ENCODE measurements at places on chromosomes 11 and 22.

DNA sequence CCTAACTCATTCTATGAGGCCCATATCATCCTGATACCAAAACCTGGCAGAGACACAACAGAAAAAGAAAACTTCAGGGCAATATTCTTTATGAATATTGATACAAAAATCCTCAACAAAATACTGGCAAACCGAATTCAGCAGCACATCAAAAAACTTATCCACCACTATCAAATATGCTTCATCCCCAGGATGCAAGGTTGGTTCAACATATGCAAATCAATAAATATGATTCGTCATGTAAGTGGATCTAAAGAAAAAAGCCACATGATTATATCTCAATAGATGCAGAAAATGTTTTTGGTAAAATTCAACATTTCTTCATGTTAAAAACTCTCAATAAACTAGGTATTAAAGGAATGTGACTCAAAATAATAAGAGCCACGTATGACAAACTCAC lies 40.9 kb downstream of the JRKL start:
- no peak for DNase-seq

DNA sequence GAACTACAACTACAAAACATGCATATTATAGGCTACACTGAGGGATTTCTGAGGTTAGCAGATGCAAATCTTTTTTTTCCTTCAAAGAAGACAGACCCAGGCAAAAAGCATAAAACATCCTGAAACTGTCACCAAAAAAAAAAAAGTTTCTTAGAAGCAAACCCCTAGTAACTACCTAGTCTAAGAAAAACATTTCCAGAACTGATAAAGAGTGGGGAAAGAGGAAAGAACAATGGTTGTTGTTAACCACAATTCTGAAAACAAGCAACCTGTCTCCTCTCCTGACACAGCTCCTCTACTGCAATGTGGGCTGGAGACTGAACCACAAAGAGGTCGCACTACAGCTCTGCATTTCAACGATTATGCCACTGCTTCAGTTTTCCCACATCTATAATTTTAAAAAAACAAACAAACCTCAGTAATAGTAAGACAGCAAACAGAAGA lies 15.0 kb downstream of the DENND5A start:
- no peak for DNase-seq

DNA sequence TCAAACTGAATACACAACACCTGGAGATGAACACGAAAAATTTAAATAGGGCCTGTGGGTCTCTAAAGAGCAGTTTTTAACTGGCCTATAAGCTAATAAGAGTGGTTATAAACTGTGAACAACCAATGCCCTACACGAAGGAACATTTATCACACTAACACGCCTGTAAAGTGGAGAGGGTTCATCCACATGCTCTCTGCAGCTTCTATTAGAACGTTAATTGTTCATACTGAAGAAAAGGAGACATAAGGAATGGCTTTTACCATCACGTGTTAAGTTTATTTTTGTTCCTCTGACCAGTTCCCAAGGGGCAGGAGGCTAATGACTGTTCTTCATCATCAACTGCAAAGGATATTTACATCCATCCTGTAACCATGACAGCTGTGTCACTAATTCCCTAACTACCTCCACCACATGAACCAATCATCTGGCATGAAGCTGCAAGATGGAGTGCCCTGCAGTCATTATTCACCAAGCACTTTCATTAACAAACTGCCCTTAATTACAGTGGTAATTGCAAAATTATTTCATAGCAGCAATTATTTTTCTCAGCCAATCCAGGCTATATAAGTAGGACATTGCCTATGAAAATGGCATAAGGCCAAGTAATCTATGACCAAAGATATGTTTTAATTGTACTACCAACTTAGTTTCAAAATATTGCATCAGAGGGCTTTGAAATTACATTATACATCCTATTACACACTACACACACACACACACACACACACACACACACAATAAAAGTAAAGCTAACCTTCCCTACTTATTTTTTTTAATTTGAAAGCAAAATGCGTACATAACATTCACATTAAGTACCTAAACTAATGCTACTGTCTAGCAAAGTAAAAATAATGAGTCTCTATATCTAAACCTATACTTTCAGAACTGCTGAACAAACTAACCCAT lies 186.7 kb downstream of the CADM1 start:
- peak; percentile 44 for DNase-seq

DNA sequence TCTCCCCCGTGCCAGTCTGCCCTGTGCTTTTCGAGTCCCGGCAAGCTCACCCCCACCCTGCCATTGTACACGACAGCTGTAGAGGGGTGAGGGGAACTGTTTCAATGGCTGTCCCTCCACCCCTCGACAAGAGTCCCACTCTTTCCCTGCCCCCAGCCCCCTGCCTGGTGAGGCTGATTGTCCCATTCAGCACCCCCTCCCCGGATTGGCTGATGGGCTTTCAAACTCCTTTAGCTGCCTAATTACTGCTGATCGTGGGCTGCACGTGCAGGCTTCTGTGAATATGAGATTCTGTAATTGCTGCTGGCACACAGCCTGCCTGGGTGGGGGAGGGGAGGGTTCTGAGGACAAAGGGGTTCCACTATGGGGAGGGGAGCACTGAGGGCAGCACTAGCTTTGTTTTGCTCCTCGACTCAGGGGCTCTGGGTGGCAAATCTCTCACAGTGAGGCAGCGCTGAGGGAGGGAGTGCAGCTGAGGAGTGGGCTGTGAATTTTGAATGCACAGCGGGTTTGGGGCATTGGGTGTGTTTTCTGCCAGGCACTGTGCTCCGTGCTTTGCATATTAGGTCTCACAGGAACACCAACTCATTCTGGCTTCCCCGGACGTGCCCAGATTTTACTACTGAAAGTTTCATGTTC lies 42.6 kb upstream of the ACCSL start:
- no peak for DNase-seq

- DNase-seq: no peak
These were observed 841 bp downstream of the B3GNT6 start for GRCh38 chr11:77035039-77035438.

DNA sequence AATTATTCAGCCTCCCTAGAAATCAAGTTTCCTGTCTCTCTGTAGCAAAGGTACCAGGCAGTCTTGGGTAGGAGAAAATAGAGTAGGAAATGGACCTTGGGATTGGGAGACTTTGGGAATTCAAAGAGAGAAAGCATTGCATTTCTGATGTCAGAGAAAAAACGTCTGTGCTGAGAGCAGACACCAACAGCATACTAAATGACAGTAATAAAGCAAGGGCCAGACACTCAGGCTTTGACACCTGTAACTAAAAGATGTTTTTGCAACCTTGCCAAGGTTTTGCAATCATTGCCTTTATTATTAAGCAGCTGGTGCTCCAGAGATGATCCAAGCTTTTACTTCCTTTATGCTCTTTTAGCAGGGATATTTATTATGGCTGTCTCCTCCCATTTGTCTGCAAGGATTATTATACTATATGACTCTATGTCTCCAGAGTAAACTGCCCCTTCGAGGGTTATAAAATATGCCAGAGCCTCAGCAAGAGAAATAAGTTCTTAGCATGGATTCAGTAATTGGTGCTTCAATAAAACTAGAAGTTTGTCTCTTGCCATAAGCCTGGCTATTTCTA lies 85.2 kb upstream of the GRAMD1B start:
- no peak for DNase-seq

DNA sequence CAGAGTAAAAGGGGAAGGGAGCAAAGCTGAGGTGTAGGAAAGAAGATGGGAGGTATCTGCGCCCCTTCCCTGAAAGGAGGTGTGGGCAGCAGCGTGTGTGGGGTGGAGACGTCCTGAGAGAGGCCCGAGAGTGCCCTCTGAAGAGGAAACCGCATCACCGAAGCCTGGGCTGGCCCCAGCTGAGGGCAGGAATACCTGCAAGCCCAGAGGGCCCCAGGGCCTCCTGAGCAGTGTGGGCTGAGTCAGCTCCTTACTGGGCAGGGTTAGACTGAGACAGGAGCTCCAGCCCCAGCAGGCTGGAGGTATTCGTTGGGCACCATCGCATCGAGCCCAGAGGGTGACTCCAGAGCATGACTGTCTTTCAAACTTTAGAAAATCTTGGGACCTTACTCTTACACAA lies 534.0 kb upstream of the B3GAT1 start:
- DNase-seq: no peak

- DNase-seq: no peak
These were observed 21.2 kb upstream of the ISX start for GRCh38 chr22:35044607-35045390.

DNA sequence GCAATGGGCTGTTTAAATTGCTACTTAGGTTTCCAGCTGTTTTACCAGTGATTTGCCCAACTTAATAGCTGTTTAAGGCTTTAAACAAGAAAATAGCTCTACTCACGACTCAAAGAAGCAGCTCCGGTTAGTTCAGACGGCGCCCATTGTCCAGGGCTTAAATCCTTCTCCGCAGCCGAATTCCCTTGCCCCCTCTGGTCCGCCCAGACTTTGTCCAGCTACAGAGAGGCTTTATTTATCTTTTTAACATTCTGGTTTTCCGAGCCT lies 20.9 kb upstream of the SCUBE1 start:
- DNase-seq: no peak

DNA sequence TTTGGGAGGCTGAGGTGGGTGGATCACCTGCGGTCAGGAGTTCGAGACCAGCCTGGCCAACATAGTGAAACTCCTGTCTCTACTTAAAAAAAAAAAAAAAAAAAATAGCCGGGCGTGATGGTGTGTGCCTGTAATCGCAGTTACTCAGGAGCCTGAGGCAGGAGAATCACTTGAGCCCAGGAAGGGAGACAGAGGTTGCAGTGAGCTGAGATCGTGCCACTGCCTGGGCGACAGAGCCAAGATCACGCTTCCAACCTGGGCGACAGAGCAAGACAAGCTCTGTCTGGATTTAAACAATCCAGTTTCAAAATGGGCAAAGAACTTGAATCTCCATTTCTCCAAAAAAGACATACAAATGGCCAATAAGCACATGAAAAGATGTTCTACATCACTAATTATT lies 12.5 kb downstream of the LMO2 start:
- DNase-seq: no peak

DNA sequence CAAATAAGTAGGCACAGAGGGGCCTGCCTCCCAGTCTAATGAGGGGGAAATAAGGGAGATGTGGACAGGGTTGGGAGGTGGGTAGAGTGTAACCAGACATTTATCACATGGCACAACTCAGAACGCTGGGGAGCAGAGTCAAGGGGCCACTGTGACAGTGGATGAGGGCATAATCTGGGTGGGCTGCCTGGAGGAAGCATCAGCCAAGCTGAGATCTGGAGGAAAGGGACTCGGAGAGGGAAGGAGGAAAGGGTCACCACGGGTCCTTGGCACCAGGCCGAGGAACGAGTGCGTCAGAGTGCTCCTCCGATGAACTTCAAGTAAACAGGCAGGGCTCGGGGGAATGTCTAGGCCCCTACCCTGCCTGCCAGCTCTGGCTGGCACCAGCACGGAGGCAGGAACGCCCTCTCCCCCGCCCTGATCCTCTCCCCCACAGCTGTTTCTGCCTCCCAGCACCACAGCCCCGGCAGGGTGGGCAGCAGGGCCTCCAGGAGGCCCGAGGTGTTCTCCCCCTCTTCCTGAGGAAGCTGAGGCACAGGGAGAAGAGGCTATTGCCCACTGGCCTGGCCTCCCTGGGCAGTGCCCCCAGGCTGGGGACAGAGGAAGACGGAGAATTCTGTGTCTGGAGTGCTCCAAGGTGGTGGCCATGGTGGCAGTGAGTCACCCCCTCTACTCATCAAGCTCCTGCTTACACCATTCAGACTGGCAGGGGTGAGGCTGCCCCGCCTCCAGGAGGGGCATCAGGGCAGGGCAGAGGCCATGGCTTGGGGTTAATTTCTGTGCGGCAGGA lies 4.2 kb downstream of the ALDH3B1 start:
- DNase-seq: peak; percentile 29

DNA sequence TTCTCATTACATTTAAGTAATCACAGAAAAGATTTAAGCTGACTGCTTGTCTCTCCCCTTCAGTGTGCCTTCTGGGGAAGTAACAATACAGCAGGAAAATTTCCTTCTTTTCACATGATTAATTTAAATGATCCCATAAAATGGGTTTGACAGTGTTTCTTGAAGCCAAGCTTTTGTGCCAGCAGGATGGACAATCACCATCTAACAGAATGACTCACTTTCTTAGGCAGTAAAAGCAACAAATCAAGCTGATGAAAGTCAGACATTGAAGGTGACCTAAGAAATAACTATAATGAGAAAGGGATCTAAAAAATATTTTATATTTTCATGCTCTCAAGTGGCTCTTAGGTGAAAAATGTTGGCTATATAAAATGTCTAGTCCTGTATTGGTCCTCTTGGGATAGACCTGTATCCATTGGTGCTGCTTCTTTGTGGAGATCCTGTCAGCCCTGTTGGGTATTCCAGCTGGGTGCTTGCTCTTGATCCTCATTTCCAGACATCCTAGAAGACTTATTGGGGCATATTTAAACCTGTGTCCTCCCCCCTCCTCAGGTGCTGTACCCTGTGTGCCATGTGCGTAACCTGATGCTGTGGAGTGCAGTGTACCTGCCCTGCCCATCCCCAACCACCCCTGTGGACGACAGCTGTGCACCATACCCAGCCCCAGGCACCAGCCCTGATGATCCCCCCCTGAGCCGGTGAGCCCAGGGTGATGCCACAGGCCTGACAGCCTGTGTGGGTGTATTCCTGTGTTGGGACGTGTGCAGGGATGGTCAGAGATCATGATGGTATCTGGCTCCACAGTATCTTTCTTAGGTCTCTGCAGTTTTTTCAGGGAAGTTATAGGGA lies 62.7 kb upstream of the HORMAD2 start:
- DNase-seq: peak; percentile 17

- DNase-seq: no peak
These were observed 23.5 kb upstream of the CRYBB3 start for GRCh38 chr22:25176175-25176574.

- no peak for DNase-seq
These were observed 93.3 kb downstream of the SGSM3 start for GRCh38 chr22:40463683-40464082.

DNA sequence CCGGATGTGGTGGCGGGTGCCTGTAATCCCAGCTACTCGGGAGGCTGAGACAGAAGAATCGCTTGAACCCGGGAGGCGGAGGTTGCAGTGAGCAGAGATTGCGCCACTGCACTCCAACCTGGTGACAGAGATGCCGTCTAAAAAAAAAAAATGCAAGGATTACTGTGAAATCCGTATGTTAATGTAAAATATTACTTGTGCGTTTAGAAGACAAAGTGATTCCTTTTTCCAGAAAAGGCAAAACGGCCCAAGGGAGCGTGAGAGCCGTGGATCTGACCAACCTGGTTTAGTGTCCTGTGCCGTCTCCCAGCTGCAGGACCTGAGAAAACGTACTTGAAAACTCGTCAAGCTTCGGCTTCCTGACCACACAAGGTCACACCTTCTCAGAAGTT lies 905 bp downstream of the HDHD5 start:
- DNase-seq: no peak

DNA sequence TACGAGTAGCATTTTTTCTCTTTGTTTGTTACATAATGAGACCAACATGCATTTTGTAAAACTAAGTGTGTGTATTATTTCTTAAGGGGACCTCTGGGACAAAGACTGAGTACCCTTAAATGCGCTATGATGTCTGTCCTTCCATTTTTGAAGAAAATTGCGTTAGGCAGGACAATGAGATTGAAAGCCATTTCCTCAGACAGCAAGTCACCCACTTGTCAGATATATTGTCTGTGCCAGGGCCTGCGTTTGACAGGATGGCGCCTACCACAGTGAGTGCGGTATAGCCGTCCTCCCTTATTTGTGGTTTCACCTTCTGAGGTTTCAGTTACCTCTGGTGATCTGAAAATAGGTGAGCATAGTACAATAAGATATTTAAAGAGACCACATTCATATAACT lies 2.2 kb downstream of the AP2A2 start:
- DNase-seq: no peak
